ENCODE measurements at places on chromosomes 3 and 15.
A peak's percentile ranks its signal among the peaks of the same experiment; 100 is the strongest.

- no peak for DNase-seq
These were observed 7.8 kb downstream of the PAK6 start for GRCh38 chr15:40246496-40247280.

DNA sequence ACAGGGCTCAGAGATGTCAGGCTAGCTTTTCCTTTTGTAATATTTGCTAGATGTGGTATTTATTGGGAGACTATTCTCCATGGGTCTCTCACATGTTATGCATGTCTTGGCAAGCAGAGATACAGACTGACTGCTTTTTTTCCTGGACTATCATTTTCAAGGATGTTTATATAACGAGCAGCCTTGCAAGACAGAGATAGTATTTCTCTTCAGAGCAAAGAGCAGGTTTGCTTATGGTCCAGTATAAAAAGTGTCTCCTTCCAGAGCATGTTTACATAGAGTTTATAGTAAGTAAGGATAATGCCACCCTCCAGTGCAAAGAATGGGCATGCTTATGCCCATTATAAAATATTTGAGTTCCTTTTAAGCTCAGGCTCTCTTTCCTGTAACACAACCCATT lies 24.6 kb downstream of the GTF2E1 start:
- DNase-seq = peak; percentile 69

DNA sequence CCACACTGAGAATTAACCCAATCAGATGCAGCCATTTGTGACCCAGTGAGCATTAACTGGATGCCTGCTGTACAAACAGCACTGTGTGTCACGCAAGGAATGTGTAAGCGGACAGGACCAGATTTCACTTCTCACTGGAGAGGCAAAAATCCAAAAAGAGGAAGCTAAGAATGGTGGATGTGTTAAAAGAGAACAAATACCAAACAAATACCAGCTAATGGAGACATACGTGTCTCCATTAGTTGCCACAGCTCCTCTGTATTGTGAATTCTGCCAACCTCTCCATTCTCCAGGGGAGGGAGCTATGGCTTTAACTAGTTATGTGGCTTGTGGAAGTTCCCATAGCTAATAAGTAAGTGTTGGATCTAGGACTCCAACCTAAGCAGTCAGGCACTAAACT lies 2.6 kb downstream of the LTF start:
- no peak for DNase-seq

- DNase-seq = no peak
These were observed 208.7 kb upstream of the LRIG1 start for GRCh38 chr3:66709532-66709931.

GRCh38 chr15:49120832-49121231 lies 34.6 kb downstream of the COPS2 start:
- no peak for DNase-seq
